ENCODE measurements at places on chromosomes 3 and 15. TPM values are rescaled to one million over a fixed set of nuclear protein-coding genes. Genes with fewer than 3 reads are reported as not detected.

GRCh38 chr15:52102463-52102862, 10.1 kb downstream of the BCL2L10 start:
- H3K27ac ChIP-seq, result no peak overlapping the region
- DNase-seq, result no peak
- peaks cover 5% of the 10 kb centered on the region for H3K4me1 ChIP-seq
- no peak overlapping the region for H3K4me3 ChIP-seq

DNA sequence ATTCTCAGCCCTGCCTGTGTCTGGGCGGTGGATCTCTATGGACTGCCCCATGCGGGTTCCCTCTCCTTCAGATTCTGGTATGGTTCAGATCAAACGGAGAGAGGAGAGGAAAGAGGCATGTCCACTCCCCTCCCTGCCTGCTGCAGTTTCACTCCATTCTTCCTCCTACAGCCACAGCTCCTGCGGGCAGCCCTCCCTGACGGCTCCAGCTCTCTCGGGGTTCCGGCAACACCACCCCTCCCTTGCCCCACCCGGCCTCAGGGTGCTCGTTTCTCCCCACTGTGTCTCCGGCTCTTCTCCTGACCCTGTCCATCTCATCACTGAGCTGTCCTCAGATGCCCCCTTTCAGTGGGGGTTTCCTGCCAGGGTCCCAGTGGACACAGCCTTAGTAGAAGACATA, 13.9 kb downstream of the TRH start:
- H3K27me3 ChIP-seq, result peaks cover 2% of the 10 kb centered on the region
- no peaks in the 10 kb centered on the region for H3K4me1 ChIP-seq
- no peaks in the 10 kb centered on the region for H3K36me3 ChIP-seq
- no peak overlapping the region for H3K4me3 ChIP-seq
- no peak for DNase-seq

- peaks cover 2% of the 10 kb centered on the region for H3K36me3 ChIP-seq
- DNase-seq, result peak; percentile 16
- H3K4me3 ChIP-seq, result no peak overlapping the region
- no peaks in the 10 kb centered on the region for H3K27me3 ChIP-seq
- H3K4me1 ChIP-seq, result peaks cover 9% of the 10 kb centered on the region
These were observed 103.0 kb downstream of the PGPEP1L start for GRCh38 chr15:98904544-98904943.

DNA sequence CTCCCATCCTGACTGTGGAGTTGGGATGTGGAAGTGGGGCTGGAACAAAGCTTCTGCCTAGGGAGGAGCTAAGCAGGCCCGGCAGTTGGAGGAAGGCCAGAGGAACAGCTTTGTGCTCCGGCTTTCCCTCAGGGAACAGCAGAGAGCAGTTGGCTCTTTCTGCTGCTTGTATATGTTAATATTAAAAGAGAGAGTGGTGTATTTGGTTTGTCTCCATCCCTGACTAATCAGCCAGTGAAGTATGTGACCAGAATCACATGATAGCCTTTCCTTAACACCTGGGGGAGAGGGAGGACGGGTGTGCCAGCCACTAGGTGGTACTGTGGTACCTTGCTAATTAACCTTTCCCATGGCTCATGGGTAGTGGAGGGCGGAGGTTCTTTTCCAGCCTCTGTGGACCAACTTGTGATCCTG, 10.0 kb downstream of the EIF2B5 start:
- H3K36me3 ChIP-seq, result peaks cover 39% of the 10 kb centered on the region
- H3K27ac ChIP-seq, result no peak overlapping the region
- H3K4me3 ChIP-seq, result no peak overlapping the region
- no peaks in the 10 kb centered on the region for H3K4me1 ChIP-seq
- peak; percentile 44 for DNase-seq
- no peaks in the 10 kb centered on the region for H3K27me3 ChIP-seq

DNA sequence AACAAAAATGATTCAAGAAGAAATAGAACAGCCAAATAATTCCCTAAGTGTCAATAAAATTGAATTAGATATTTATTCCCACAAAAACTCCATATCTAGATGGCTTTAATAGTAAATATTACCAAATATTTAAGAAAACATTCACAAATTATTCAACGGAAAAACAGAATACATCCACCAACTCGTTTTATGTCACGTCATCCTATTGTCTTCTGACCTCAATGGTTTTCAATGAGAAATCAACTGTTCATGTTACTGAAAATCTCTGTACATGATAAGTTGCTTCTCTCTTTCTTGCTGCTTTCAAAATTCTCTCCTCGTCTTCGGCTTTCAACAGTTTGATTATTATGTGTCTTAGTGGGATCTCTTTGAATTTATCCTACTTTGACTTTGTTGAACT, 17.1 kb upstream of the FBXL2 start:
- no peaks in the 10 kb centered on the region for H3K36me3 ChIP-seq
- no peaks in the 10 kb centered on the region for H3K4me1 ChIP-seq
- H3K4me3 ChIP-seq, result no peak overlapping the region
- no peak for DNase-seq

The SIDT1 gene
- total RNA-seq, result 31.6 TPM

Measured in activated CD4-positive, alpha-beta T cell treated with anti-CD3 and anti-CD28 coated beads, Interleukin-2, amount 10 ng/mL, durations not matched to agents 7 days and 5 days (primary cell).